ENCODE measurements at places on chromosomes 1 and 21. TPM values are rescaled to one million over a fixed set of nuclear protein-coding genes. Genes with fewer than 3 reads are reported as not detected.

The KDF1 gene
- total RNA-seq: not detected

The RGS18 gene
- total RNA-seq: not detected

The MFAP2 gene
- total RNA-seq: 26.2 TPM

The OR2M3 gene
- total RNA-seq: not detected

The PIK3C2B gene
- 52.6 TPM for total RNA-seq

The KRTAP11-1 gene
- total RNA-seq: not detected

The FALEC gene
- not detected for total RNA-seq

The ADCY10 gene
- total RNA-seq: 0.48 TPM

The NSUN4 gene
- 19.6 TPM for total RNA-seq

The ARHGEF10L gene
- 0.98 TPM for total RNA-seq

The TNNT2 gene
- not detected for total RNA-seq

The PIGP gene
- 4.2 TPM for total RNA-seq

The TTC22 gene
- not detected for total RNA-seq

The LRRC71 gene
- total RNA-seq: 0.33 TPM

All from vein endothelial cell (primary cell).